Retinal pigment epithelial cell (primary cell): ENCODE measurements at places on chromosomes 5 and 9.

DNA sequence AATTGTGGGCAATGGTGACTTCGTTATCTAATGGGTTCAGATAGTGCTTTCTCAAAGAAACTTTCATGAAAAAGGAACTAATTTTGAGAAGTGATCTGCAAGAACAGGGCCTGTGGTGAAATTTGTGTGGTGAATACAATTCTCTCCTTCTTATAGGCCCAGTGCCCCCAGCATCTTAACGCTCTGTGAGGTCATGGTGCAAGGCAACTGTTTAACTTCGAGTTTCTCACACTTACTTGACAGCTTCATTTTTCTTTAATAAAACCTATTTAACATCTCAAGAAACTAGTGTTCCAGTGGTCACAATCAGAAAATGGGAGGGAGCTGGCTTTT, 69.2 kb downstream of the FAM114A2 start:
- DNase-seq: no peak

GRCh38 chr9:134066913-134067851, 644 bp downstream of the BRD3 start:
- DNase-seq: no peak

- no peak for DNase-seq
Observed at GRCh38 chr9:78132701-78133058, 101.1 kb upstream of the GNAQ start.

DNA sequence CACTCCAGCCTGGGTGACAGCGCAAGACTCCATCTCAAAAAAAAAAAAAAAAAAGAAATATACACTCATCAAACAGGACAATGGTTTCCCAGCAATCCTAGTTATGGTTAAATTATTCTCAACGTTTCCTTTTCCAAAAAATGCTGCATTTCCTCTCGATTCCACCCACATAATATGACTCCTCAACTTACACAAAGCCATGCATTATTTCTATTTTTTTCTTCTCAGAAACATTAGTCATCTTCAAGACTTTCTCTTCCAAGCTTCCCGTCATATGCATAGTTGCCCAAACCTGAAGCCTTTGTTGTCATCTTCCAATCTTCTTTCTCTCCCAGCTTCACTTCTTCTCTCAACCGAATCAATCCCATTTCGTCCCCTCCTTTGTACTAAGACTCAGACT, 61.4 kb upstream of the RANBP6 start:
- no peak for DNase-seq

DNA sequence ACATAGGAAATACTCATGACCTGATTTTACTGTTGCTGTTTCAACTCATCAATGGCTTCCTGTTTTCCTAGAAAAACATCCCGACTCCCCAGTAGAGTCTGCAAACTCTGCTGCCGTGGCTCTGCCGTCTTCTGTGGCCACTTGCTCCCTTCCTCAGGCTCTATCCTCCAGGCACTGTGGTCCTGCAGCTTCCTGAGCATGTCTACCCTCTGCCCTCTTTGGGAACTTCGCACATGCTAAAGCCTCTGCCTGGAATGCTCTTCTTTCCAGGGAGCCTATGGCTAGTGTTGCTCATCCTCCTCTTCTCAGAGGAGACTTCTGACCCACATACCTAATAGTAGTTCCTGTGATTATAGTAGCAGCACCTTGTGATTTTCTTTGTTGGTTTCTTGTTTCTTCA, 256.9 kb downstream of the MAN2A1 start:
- DNase-seq: no peak

DNA sequence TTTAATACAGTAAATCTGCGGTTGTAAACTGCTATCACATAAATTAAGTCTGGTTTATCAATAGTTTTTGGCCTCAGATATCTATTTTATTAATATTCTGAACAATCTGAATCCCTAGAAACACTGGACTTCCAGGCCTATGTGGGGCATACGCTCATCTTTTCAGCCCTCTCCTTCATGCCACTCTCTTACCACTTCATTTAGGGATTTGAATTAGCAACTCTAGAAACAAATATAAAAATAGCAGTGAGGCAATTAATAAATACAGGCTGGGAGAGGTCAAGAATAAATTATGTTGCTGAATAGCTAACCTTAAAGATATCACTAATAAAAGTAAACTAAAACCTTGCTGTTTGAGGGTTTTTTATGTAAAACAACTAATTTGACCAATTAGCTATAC, 480.3 kb upstream of the CD180 start:
- DNase-seq: no peak

- DNase-seq: no peak
Observed at GRCh38 chr9:125227761-125228160, 13.4 kb downstream of the HSPA5 start.

DNA sequence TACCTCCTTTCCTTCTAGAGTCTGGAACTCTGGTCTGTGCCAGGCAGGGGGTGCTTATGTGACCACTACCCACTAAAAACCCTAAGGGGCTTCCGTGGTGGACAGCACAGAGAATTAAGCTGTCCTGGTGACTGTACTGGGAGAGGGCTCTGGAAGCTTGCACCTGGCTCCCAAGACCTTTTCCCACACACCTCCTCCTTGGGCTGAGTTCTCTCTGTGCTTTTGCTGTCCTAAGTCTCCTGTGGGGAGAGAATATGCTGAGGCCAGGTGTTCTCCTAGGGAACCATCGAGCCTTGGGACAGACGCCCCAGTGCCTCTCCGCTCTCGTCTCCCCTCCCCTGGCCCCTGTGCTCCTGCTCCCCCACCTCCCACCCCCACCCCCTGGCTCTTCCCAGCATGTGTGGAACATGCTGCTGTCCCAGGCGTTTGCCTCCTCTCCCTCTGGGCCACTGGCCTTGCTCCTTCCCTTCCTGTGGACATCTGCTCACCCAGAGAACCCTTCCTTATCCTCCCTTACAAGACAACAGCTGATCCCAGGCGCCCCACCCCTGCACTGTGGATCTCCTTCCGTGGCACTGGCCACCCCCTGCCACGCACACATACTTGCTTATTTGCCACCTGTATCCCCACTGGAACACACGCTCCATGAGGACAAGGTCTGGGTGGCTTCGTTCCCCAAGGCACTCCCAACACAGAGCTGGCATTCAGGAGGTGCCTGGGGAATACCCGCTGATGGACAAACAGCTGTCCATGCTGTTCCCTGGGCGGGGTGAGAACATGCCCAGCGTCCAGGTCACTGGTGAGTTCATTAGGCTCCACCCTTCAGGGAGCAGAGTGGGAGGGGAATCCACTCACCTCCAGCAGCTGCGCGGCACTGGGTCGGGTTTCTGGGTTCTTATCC, 83.0 kb downstream of the STK10 start:
- no peak for DNase-seq

DNA sequence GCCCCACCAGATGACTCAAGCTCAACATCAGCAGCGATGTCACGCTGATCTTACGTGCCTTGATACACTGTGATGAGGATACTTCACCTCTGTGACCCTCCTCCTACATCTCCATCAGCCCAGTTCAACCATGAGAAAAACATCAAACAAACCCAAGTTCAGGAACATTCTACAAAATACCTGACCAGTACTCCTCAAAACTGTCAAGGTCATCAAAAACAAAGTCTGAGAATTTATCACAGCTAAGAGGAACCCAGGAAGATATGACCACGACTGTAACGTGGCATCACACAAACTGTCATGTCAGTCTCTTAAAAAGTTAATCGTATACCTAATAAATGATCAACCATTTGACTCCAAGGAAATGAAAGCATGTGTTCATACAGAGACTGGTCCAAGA, 90.8 kb downstream of the COL23A1 start:
- DNase-seq: no peak

DNA sequence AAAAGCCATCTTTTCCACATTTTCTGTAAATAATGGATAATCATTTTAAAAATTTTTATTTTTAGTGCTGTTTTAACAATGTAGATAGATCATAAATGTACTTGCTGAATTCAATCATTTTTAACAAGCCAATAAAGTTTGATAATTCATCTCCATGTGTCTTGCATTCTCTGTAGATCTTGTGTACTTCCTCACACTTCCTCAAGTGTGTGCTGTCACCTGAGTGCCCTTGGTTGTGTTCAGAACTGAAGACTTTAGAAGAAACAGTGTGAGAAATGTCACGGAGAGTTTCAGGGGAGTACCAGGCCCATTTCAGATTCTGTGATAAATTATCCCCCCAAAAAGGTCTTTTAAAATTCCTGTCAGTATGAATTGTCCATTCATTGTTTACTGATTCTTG, 146.0 kb downstream of the NTRK2 start:
- DNase-seq: no peak

GRCh38 chr9:134889386-134890154, 9.0 kb downstream of the FCN2 start:
- DNase-seq: no peak

DNA sequence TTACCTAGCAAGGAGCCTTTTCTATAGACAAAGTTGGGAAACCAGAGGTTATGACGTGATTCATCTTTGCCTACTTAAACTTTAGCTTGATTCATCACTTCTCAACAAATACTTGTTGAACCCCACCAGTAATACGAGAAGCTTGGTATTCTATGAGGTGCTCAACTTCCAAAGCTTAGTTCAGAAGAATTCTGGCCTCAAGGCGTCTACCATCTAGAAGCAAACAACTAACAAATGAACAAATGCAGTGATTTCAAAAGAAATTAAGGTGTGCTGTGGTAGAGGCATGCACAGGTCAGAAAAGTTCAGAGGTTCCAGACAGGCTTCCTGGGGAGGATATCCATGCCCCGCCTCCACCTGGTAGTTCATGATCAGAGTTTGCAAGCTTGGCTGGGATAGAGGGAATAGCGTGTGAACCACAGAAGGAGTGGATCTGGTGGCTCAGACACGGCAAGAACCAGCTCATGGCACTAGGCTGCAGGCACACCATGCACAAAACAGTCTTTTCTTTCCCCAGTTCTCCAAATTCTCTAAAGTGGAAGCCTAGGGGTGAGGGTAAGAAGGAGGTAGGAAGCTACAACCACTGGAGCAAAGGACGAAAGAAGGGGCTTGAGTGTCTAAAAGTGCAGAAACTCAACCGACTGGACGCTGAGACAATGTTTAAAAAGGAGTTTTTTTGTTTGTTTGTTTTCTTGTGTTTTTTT, 473.0 kb downstream of the RAB3C start:
- no peak for DNase-seq

DNA sequence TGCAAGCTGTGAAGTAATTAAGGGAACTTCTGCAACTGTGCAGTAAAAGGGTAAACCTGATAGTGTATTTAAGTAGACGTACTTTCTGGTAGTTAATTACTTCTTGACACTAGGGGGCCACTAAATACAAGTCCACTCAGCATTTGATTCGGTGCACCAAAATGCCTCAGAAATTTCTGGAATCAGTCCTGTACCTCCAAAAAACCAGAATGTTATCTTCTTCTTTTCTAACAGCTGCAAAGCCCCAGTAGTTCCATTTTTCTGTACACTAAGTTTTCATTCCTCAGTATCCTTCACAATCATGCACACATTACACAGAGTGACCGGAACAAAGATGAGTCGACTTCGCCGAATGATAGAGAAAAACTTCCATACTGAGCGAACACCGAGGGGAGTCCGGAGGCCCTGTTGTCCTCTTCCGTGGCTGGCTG, 484 bp downstream of the GFM2 start:
- peak; percentile 36 for DNase-seq

- no peak for DNase-seq
Observed at GRCh38 chr5:68708156-68708841, 385.5 kb upstream of the SLC30A5 start.

DNA sequence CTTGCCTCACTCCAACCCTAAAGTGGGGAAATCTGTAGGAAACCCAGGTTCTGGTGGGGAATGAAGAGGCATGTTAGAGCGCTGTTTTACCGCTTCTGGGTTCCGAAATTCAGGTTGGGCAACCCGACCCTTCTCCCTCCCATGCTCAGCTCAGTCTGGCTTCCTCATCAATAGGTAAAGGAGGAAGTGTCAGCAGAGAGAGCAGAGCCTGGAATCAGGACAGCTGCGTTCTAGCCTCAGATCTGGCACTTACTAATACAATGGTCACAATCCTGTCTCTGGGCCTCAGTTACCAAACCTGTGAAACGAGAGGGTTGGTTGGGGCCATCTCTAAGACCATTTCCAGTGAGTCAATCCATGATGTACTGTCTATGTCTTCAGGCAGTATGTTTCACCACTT, 16.2 kb upstream of the TNIP1 start:
- no peak for DNase-seq

DNA sequence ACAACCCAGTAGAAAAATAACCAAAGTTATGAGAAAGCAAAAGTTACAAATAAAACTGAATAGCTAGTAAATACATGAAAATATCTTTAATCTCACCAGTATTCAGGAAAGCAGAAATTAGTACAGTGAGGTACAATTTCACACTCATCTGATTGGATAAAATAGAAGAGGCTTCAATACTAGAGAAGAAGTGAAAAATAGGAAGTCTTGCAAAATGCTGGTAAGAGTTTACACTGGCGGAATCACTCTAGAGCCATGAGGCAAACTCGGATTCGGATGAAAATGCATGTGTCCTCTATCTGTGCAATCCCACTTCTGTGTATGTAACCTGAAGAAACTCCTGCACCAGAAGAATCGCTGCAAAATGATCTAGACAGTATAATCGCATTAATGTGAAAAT, 128.9 kb downstream of the CCDC192 start:
- DNase-seq: no peak

- no peak for DNase-seq
Observed at GRCh38 chr9:137008312-137008711, 11.9 kb upstream of the CLIC3 start.

- DNase-seq: no peak
Observed at GRCh38 chr9:95021166-95021886, 294.8 kb downstream of the AOPEP start.

DNA sequence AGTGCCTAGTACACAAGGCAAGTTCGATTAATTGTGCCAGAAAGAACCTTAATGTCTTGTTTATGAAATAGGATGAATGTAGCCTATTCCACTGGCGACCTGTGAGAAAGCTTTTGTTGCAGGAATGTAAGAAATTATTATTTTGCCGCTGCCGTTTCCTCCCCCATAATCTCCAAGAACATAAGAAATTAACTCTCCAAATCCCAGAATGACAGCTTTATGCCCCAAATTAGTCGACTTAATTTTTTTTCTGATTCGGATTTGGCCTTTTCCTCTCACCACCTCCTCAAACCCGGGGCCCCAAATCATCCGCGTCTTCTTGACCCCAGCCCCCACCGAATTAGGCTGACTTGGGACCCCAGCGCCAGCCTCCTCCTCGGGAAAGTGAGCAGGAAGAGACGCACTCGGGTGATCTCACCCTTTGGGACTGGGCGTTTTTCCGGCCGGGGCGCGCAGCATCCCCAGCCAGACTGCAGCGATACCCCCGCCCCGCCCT, 682 bp upstream of the SPTAN1 start:
- no peak for DNase-seq
